ENCODE measurements at places on chromosomes 7 and 10.

DNA sequence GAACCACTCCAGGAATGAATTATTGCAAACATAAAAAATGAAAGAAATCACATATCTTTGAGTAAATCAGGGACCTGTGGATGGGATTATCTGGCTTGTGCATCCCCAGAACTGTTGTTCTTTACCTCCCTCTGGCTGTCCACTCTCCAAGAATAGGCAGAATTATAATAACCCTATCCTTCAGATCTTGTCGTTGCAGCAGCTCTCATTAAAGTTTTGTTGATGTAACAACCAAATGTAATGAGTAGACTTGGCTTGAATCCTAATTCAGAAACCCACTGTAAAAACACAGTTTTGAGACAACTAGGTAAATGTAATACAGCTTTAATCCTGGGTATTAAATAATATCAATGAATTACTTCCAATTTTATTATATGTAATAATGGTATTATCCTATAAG, 16.2 kb downstream of the LSM5 start:
- DNase-seq, result no peak

DNA sequence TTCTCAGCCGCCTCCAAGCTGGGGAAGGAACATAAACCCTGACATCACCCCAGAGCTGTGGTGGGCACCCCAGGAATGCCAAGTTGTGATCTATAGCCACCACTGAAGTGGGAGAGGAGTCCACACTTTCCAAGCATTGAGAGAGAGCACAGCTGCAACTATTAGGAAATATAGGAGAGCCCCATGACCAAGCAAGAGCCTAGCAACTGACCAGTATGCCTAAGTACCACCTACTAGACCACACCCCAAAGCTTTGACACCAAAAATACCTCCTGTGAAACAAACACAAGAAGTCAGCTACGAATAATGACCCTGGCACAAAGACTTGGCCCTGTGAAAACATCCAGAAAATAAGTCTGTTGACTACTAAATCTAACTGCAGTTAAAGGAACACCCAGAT, 804.1 kb upstream of the IGFBP3 start:
- no peak for DNase-seq

DNA sequence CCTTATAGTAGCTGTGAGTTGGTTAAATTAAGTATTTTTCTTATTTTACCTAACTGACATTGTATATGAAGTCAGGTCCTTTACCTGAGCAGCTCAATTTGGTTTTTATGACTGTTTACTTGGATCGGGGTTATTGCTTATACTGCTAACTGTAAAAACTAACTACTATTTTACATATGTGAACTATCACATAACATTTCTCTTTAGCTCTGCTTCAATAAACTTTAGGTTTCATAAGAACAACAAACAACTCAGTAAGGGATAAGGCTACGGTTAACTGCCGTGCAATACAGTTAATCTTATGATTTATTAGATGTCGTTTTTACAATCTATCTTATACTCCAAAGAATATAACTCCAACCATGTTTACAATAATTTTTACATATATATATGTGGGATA, 480.2 kb downstream of the PARD3 start:
- DNase-seq, result no peak

DNA sequence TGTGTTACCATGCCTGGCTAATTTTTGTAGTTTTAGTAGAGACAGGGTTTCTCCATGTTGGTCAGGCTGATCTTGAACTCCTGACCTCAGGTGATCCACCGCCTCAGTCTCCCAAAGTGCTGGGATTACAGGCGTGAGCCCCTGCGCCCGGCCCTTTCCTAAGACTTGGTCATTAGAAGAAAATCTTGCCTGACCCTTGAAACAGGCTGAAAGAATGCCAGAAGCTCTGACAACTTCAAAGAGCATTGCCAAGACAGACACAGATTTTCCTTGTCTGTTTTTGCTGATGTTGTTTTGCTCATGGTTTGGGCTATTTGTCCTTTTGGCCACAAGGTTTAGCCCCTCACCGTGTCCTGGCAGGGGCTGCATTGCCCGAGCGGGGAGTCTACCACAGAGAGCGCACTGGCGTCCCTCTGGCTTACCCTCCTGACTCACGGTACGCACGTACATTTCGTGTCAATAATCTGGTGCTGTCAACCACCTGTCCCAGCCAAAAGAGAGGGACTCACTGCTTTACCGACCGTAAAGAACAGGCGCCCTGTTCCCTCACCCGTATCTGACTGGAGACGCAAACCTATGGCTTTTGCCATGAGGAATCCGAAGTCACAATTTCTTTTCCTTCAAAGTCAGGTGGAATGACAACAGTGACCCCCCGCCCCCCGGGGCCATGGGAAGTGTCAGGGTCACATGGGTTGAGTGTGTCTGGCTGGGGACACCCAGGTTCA, 10.1 kb upstream of the INPP5A start:
- no peak for DNase-seq

DNA sequence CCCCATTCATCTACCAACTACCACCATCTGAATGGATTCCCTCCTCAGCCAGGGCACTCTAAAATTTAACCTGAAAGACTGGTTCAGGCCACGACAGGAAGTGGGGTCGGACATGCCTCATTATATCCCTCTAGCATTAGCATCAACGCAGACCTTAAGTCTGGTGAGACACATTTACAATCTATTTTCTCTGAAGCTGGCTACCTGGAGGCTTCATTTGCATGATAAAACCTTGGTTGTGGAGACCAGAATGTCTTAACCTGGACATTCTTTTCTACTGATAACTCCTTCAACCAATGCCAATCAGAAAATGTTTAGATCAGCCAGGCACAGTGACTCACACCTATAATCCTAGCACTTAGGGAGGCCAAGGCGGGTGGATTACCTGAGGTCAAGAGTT, 42.3 kb downstream of the SVOPL start:
- no peak for DNase-seq

- no peak for DNase-seq
These were observed 8.6 kb downstream of the MARVELD1 start for GRCh38 chr10:97721871-97722780.

DNA sequence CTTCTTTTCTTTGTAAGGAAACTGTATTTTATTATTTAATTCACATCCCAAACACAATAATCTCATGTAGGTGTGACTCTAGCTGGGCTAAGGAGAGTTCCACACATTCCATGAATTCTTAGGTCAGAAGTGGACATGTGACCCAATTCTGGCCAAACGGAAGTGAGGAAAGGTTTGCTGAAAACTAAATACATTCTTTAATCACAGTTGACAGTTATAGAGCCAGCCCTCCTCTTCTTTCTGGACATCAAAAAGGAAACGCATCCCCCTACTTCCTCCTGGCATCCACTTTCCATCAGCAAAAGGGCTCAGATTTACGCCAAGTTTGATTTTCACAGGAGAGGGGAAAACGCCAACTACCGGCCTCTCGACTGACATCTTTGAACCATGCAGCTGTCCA, 774.4 kb upstream of the POM121L12 start:
- DNase-seq, result no peak

- no peak for DNase-seq
These were observed 44.7 kb downstream of the HTRA1 start for GRCh38 chr10:122505885-122506645.

DNA sequence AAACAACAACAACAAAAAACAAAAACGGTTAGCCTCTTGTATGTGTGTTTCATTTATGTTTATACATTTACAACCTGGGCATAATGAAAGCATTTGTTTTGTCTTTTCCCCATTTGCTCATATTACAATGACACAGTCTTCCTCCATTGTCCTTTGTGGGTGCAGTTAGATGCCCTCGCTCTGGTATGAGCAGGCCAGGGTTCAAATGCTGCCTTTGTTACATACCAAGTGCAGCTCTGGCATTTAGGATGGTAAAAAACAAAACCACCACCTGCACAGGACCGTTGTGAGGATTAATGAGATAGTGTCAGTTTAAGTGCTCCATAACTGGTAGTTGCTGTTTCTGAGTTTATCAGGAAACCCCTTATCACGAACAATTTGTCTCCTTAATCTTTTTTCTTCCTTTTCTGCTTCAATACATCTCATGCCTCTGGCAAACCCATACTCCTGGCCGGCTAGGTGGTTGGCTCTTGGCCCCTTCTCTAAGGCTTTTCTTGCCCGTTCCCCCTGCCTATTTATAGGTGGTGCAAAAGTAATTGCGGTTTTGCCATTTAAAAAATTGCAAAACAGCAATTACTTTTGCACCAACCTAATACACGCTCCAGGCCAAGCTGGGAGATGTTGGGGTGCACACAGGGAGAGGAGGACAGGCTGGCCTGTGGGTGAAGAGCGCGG, 18.6 kb upstream of the TMEM225B start:
- DNase-seq, result no peak

DNA sequence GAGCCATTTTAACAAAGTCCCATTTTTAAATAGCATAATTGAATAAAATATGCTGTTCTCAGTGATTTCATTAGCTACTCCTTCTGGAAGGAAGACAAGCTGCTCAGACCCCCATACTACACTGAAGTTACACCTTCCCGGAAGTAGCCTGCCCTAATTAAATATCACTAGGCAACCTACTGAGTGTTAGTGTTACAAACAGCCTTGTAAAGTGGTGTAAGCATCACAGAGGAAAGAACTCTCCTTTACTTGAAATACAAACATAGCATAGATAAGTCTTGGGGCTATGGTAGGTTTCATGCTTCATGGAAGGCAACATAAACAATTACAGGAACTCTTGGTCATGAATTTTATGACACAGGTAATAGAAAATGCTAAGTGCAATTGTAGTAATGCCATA, 43.4 kb upstream of the PTN start:
- DNase-seq, result no peak

- DNase-seq, result no peak
These were observed 14.2 kb upstream of the ACSL5 start for GRCh38 chr10:112359606-112360307.

GRCh38 chr10:75094465-75094864, 17.0 kb upstream of the SAMD8 start:
- no peak for DNase-seq

DNA sequence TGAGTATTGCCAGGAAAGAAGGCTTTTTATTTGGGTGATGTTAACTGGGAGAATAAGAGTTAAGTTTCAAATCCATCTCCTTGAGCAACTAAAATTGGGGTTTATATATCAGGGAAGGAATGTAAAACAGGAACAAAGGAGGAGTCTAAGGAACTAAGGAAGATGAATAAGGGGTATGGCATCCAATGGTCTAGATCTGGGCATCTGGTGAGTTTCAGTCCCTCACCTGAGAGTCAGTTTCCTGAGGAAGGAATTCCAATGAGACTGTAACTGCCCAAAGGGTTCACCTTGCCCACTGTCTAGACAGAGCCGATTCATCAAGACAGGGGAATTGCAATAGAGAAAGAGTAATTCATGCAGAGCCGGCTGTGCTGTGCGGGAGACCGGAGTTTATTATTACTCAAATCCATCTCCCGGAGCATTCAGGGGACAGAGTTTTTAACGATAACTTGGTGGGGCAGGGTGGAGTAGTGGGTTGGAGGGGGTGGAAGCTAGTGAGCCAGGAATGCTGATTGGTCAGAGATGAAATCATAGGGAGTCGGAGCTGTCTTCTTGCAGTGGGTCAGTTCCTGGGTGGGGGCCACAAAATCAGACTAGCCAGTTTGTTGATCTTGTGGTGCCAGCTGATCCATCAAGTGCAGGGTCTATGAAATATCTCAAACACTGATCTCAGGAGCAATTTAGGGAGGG, 188.3 kb upstream of the STK17A start:
- no peak for DNase-seq

DNA sequence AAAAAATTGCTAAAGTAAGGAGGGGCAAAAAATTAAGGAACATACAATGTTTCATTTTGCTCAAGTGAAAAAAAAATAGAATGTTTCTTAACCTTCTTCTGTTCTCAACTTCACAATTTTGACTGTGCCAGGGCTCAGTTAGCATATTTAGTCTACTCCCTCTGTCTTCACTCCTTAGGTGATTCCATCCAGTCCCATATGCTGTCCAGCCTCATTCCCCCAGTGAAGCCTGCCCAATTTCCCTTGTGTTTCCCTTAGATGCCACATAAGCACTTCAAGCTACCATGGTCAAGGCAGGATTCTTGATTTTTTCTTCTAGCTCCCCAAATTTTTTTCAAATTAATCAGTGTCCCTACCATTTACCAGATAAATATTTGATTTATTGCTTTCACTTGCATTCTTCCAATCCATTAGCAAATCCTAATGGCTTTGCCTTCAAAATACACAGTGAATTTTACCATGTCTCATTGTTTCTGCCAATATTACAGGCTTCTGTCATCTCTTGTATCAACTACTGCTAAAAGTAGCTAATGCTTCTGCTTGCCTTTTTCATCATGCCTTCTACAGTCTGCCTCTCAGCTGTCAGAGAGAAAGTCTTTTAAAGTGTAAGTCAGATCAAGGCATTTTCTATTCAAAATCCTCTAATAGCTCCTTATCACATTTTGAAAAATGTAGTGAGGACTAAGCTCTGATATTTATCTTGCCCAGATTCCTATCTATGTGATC, 166.8 kb downstream of the MACC1 start:
- no peak for DNase-seq

DNA sequence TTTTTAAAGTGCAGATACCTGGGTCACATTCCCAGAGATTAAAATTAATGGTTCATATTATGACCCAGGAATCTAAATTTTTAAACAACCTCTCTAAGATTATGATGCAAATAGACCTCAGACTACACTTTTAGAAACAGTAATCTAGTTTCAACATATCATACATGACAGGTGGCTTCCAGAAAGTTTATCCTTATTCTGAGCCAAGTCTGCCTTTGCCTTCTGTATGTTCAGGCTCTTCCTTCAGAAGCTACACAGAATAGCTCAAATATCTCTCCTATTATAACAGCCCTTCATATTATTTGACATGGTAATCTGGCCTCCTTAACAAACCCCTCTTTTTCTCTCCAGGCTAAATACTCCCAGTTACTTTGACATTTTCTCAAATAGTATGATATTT, 101.9 kb downstream of the FZD1 start:
- no peak for DNase-seq

DNA sequence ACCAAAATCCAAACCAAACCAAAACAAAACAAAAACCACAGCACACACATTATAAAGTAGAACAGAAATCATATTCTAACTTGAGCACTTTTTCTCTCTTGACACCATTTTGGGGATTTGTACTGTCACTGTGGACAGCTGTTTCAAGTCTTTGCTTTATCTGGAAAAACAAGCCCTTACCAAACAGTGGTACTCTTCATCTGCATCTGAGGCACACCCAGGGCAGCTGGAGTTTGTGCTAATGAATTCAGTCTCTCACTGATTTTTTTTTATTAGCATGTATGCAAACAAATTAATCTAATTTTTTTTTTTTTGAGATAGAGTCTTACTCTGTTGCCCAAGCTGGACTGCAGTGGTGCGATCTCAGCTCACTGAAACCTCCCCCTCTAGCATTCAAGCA, 171.4 kb downstream of the RAPGEF5 start:
- no peak for DNase-seq

- DNase-seq, result no peak
These were observed 25.8 kb downstream of the AKR1E2 start for GRCh38 chr10:4851846-4852245.

- no peak for DNase-seq
These were observed 224.3 kb downstream of the SFMBT2 start for GRCh38 chr10:7186387-7187018.

Measured in NT2/D1 (cell line).